ENCODE measurements at places on chromosomes 16 and 17.
A peak's percentile ranks its signal among the peaks of the same experiment; 100 is the strongest.

- no peak for DNase-seq
Measured at GRCh38 chr16:2948807-2949704, 15.0 kb upstream of the KREMEN2 start.

DNA sequence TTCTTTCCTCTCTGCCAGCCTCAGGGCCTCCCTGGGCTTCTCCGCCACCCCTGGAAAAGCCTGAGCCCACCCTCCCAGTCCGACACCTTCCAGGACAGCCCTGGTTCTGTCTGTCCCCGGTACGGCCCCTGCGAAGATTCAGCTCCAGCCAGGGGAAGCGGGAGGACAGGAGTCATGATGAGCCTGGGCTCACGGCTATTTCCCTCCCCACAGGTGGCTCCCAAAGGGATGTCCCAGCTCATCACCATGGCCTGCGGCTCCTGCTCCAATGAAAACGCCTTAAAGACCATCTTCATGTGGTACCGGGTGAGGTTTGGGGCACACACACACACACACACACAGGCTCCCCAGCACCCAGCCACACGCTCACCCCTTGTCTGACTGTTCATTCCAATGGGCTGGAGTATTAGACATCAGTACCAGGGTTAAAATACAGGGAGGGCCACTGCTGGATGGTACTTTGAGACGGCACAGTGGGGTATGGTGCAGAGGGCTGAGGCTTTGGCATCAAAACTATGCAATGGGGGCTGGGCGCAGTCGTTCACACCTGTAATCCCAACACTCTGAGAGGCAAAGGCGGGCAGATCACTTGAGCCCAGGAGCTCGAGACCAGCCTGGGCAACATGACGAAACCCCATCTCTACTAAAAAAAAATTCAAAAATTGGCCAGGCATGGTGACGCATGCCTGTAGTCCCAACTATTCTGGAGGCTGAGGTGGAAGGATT lies 32.8 kb downstream of the TMEM186 start:
- no peak for DNase-seq

DNA sequence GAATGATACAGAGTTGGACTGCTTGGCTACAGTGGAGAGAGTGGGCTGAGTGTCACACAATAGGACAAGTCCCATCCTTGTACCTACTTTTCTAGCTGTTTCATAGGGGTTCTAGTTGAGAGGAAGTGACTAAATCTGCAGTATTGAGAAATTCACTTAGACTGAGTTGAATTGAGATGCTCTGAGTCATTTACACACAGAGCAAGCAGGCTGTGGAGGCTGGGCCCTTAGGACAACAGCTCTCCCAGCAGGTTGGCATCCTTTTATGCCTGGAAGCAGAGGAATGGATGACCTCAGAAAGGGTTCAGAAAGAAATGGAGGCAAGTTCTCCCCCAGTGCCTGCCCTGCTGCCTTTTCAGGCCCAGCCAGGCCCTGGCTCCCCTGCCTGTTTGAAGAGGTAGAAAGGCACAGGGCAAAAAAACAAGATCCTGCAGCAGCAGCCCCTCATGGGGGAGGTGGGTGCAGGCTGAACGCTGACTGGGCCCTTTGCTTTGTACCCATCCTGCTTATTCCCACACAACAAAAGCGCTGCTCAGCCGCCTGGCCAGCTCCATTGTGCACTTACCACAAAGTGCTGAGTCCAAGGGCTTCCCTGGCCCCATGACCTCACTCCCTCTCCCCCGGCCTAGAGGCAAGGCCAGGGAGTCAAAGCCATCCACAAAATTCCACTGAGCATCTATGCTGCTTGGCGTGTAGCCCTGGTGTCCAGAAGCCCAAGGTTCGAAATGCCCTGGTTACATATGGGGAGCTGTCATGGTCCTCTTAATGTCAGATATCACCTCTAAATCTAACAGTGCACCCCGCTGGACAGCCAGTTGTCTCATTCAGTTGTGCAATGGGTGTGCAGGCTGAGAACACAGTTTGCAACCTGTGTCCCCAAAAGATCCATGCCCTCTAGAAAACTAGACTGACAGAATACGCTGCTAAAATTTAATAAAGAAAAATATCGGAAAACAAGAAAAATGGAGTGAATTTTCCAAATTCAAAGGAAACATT lies 5.4 kb upstream of the CRYBA1 start:
- peak; percentile 81 for DNase-seq

DNA sequence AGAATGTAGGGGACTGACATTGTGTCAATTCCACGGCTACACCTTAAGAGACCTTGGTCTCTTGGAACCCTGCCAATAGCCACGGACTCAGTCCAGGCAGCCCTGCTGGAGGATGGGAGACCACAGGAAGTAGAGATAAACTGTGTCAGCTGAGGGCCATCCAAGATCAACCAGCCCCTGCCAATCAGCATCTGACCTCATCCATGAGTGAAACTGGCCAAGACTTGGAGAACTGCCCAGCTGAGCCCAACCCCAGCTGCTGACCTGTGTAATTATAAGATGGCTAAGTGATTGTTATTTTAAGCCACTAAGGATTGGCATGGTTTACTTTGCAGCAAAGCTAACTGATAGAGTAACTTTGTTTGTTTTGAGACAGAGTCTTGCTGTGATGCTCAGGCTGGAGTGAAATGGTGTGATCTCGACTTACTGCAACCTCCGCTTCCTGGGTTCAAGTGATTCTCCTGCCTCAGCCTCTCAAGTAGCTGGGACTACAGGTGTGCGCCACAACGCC lies 13.3 kb upstream of the YWHAE start:
- DNase-seq: peak; percentile 80

DNA sequence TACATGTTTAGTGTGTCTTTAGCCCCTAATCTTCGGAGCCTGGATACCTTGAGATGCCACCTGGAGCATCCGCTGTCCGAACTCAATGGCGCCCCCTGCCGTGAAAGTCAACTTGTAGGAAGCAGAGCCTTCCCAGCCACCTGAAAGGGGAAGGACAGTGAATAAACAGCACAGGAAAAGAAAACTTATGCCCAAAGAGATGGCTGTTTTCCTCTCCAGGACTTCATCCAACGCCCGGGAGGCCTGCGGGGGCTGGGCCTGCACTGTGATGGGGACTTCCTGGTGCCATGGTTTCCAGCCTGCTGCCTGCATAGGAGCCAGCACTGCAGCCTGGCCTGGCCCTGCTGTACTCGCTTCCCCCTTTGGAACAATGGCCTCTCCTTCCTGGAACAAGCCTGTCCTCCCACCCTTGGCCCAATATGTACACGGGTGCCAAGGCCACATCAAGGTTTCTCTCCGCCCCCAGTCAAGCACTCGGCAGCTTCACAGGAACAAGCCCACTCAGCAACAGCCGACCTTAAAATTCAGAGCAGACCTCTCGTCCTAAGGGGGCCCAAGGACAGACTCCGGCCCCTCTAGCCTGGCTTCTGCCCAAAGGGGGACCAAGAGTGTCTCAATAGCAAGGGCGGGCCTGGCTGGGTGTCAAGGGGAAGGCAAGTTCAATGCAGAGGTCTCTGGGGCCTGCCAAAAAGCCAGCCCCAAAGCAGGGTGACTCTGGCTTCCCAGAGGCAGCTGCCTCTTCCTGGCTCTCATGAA lies 4.5 kb upstream of the UNC13D start:
- DNase-seq: no peak

DNA sequence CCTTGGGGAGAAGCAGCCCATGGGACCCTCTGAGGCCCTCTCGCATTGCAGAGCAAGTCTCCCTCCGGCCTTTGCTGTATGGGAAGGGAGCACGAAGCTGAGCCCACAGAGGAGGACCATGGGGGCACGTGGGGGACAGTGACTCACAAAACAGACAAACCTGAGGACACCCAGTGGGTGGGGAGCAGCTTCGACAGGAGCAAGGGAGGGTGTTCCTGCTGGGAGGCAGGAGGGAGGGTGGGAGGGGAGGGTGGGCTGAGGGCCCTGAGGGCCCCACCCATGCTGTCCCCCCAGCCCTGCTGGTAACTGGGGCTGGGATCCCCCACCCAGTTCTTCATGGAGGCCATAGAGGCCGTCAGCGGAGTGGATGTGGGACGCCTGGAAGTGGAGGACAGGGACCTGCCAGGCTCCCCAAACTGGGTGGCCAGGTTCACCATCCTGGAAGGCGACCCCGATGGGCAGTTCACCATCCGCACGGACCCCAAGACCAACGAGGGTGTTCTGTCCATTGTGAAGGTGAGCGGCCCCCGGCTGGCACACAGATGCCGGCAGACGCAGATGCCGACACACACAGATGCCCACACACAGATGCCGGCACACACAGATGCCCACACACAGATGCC lies 12.5 kb downstream of the SLC22A31 start:
- DNase-seq: no peak

- no peak for DNase-seq
Measured at GRCh38 chr16:4780235-4780634, 7.9 kb downstream of the SEPTIN12 start.

DNA sequence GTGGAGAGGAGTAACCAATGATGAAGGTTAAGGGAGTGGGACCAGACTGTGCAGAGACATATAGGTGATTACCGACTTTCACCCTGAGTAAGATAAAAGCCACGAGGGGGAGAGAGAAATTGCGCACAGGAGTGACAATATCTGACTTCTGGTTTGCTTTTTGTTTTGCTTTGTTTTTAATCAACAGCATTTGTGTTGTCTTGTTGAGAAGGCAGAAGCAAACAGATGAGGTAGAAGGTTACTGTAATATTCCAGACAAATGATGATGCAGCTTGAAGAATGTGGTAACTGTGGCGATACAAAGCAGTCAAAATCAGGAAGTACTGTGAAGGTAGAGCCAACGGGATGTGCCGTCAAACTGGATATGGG lies 7.5 kb downstream of the PELP1 start:
- DNase-seq: no peak

- no peak for DNase-seq
Measured at GRCh38 chr16:55809386-55809785, 23.5 kb downstream of the CES1 start.

GRCh38 chr16:72969812-72970211 lies 78.1 kb downstream of the ZFHX3 start:
- no peak for DNase-seq

- no peak for DNase-seq
Measured at GRCh38 chr16:80442779-80443178, 98.0 kb upstream of the DYNLRB2 start.

- DNase-seq: no peak
Measured at GRCh38 chr16:11240636-11241473, 15.1 kb downstream of the SOCS1 start.

- DNase-seq: no peak
Measured at GRCh38 chr17:13181683-13182082, 163.9 kb upstream of the ELAC2 start.

- no peak for DNase-seq
Measured at GRCh38 chr17:39568702-39569101, 39.0 kb downstream of the NEUROD2 start.

- DNase-seq: no peak
Measured at GRCh38 chr16:82542714-82543113, 84.1 kb upstream of the CDH13 start.

DNA sequence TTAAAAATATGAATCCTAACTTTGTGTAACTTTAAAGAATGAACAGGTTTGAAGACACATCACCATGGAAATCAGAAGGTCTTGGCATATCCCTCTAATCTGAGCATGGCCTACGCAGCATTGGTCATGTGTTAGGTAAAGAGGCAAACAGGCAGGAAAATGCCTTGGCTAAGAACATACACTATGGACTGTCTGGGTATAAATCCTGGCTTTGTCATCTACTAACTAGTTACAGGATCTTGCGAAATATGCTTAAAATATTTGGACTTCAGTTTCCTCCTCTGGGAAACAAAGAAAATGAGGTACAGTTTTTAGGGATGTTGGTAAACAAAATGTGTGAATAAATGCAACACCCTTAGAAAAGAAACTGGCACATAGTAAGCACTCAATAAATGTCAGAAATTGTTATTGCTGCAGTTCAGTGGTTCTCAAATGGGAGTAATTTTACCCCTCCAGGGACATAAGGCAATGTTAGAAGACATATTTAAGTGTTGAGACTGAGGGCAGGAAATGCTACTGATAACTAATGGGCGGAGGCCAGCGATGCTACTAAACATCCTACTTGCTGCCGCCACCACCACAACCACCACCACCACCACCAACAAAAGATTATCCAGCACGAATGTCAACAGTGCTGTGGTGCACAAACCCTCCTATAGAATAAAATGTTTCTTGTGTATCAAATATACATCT lies 770.8 kb upstream of the SOX9 start:
- DNase-seq: no peak

- no peak for DNase-seq
Measured at GRCh38 chr17:71926746-71927398, 193.9 kb upstream of the SOX9 start.

DNA sequence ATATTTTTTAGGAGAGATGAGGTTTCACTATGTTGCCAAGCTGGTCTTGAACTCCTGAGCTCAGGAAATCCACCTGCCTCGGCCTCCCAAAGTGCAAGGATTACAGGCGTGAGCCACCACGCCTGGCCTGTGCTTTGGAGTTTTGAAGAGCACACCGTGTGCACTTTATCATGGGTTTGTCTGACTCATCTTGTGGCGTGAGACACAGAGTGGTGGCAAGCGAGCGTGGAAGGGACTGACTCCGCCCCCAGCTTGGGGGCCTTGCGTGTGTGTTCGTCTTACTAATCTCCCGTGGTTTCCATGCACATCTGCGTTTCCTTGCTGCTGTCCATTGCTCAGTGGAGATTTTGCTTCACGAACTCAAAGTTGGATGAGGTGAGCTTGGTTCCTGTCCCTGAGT lies 22.9 kb downstream of the CRAMP1 start:
- DNase-seq: no peak

DNA sequence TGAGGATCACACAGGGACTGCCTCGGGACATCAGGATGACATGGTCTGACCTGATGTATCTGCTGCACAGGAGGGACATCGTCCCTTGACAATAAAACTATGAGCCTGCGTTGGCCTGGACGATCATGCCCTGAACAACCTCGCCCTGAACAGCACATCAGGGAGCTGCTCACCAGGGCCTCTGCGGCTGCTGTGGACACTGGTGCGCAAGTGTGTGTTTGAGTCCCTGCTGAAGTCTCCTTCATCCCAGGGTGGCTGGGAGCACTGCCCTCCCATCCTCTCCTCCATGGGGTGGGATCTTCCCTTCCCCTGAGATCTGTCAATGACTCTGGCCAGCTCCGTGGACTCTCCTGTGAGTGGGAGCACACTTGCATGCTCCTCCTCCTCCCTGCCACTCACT lies 257.8 kb downstream of the RBFOX3 start:
- DNase-seq: no peak

GRCh38 chr17:27818401-27819105 lies 18.2 kb upstream of the NOS2 start:
- no peak for DNase-seq

DNA sequence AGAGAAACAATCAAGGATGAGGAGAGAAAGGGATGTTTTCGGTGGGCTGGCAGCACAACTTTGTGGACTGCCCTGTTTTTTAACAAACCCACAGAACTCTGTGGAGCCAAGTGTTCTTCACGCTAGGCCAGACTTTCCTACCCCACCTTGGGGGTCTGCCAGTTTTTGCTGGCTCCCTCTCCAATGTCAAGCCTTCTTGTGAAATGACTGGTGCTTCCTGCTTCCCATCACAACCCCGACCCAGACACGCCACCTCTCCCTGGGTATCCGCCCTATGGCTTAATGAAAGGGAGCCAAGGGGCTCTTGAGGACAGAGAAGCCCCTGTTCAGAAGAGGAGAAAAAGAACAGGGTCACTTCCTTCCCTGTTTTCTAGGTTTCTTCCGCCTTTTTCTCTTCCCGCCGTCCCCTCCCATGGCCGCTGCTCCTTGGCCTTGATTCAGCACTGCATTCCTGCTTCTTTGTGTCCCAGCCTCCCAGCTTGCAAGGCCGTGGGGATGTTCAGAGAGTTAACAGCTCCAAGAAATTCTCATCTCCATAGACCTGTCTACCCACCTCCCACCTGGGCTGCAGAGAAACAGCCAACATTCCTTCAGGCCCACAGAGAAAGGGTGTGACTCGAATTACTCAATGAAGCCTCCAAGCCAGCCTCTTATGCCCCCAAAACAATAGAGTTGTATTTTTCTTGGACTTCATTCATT lies 16.5 kb upstream of the SOX9 start:
- DNase-seq: no peak

- DNase-seq: no peak
Measured at GRCh38 chr16:79325226-79325945, 275.2 kb downstream of the MAF start.

All from AG09319 (cell line).